Activated CD8-positive, alpha-beta T cell treated with anti-CD3 and anti-CD28 coated beads for 36 hours (primary cell): ENCODE measurements at places on chromosomes 5 and 9.

DNA sequence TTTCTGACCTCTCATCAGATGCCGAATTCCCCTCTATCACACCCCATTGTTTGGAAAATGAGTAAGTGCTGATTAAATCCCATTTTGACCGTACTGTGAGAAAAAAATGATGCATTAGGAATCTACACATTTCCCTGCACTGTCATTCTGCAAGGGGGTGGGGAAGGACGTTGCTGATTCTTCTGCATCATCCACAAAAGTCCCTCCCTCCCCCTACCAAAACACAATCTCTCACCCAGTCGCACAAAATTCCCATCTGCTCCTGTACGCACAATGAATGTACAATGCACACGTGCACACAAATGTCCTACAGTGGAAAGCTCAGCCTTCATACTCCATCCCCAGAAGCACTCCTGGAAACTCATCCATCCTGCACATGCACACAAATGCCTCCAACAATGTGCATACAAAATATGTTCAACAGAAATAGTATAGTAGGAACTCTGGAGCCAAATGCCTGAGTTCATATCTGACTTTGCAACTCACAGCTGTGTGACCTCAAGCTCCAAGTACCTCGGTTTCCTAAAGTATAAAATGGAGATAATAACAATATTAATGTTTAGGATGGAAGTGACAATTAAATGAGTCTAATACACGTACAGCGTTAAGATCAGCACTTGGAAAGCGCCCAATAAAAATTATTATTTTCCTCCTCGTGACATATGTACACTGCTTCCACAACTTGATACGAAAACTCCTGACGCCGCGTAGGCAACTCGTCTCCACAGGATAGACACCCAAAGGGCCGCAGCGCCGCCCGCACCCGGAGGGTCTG lies 809 bp downstream of the TNIP1 start:
- DNase-seq = peak; percentile 52

GRCh38 chr9:33144551-33144950 lies 22.6 kb downstream of the B4GALT1 start:
- no peak for DNase-seq

GRCh38 chr5:142433526-142434321 lies 108.9 kb upstream of the SPRY4 start:
- DNase-seq = no peak

GRCh38 chr9:4077499-4078102 lies 222.3 kb downstream of the GLIS3 start:
- DNase-seq = peak; percentile 75

DNA sequence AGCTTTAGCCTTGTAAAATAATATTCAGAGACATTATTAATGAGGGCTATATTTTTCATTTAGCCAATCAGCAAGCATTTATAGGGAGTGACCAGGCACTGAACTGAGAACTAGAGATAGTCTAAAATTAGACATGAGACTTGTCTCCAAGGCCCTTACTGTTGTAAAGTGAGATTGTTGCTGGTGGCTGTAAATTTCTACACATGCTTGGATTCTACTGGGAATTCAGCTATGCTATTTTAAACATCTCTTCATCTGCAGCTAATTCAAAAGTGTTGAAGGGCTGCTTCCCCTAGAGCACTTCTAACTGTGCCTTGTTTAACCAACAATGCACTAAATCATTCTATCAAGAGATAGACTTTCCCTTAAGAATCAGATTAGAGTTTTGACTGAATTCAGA lies 67.4 kb downstream of the CHSY3 start:
- DNase-seq = no peak

- no peak for DNase-seq
Observed at GRCh38 chr5:68419081-68419636, 203.6 kb downstream of the PIK3R1 start.

GRCh38 chr5:54285686-54286085 lies 24.7 kb downstream of the ARL15 start:
- DNase-seq = no peak

- DNase-seq = no peak
Observed at GRCh38 chr9:21817176-21817575, 14.7 kb downstream of the MTAP start.

DNA sequence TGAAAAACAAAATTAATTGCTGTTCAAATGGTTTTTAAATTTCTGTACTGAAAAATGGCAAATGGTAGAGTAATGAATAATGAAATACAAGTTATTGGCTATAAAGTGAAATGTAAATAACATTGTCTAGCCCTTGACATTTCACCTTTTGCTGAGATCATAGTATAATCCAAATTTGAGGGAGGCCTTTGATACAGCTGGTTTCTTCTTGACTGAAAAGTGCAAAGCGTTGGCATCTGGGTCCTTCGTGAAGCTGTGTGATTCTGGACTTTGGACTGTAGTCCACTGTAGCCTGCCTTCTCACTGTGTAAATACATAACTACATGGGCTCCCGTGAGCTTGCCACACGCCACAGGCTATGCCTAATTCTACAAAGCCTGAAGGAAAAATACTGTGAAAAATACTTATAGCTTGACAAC lies 52.3 kb downstream of the ARHGEF28 start:
- DNase-seq = no peak

DNA sequence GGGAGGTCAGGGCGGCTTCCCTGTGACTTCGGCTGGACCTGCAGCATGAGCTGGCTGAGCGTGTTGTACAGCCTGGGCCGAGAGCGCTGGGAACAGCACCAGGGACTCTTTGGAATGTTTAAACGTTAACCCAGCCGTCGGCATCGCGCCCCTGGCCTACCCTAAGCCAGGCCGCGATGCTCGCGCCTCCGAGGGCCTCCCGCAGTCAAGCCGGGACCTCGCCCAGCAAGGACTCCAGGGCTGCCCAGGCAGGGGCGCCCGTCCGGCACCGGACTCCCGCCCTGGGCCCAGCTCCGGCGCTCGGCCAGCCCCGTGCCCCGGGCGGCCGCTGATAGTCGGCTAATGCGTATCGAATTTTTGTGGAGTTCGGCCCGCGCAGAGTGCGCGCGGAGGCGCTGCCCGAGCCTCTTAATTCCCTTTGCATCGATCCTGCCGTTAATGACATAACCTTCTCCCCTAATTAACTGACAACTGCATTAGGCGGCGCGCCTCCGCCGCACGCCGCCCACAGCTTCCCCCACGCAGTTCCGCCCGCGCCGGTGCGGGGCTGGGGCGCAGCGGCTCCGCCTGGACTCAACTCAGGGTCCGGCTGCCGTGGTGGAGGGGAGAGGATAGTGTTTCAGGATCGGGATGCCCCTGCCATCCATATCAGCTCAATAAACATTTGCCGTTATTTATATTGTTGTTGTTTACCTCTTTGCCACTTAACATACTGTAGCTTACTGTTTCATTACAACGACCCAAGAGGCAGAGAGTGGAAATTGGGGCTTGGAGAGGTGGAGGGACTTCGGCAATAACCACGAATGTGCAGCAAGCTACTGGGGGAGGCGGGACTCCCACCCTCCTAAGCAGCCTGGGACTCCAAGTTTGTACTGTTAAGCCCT lies 28.8 kb upstream of the CDC23 start:
- DNase-seq = no peak

DNA sequence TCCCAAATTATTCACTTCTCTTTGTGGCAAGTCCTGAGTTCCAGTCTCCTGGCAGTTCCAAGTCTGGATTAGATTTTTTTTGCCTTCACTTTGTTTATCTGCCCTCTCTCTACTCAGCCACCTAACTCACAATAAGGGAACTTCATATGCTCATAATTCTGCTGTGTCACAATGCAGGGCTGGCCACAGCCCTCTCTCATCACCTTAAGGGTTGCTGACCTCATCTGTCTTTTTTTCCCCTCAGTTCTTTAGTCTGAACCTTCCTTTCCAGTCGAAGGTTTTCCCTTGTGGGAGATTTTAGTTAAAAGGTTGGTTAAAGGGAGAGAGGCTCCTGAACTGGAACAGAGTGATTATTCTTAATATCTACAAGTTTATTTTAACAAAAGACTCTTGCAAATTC lies 4.1 kb downstream of the BAG1 start:
- no peak for DNase-seq

- no peak for DNase-seq
Observed at GRCh38 chr5:90227683-90228082, 181.9 kb downstream of the CETN3 start.

DNA sequence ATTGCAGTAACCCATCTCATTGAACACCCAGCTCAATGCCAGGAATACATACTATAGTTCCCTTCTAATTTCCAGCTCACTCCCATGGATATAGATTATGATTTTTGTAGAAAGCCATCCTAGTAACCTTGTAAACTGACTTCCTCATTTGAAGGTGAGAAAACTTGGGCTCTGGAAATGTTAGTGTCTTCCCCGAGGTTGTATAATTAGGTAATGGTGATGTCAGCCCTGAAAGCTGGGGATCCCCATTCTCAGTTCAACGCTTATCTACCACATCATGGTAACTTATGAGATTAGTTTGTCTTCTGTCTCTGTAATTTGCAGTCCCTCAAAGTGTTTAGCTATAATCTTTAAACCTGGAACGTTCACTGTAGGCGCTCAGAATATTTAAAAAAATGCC lies 34.6 kb upstream of the PTCH1 start:
- DNase-seq = no peak

GRCh38 chr5:142408536-142408935 lies 83.7 kb upstream of the SPRY4 start:
- DNase-seq = no peak

- DNase-seq = peak; percentile 63
Observed at GRCh38 chr5:139561655-139562451, 714 bp downstream of the UBE2D2 start.

DNA sequence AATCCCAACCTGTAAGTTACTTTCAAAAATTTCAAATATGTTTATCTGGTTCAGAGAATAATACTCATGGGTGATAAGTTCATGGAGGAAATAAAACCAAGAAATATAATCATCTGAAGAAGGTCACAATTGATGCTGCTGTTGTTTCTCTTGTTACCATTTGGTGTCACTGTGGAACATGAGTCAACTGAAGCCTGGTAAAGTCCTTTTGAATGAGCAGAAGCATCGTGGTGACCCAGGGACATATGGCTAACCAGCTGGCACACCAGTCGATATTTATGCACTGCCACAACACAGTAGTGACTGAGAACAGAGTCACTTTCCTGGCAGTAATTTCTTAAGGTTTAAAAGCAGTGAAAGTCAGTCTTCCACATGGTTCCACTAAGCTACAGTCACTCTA lies 612.9 kb upstream of the TLE4 start:
- no peak for DNase-seq

GRCh38 chr5:10319202-10319851 lies 11.6 kb upstream of the CMBL start:
- DNase-seq = no peak
